ENCODE measurements at places on chromosomes 12 and 14. TPM values are rescaled to one million over a fixed set of nuclear protein-coding genes. Genes with fewer than 3 reads are reported as not detected.

GRCh38 chr12:108572166-108572790 lies 9.9 kb downstream of the ISCU start:
- no peak for DNase-seq

- no peak for DNase-seq
Measured at GRCh38 chr12:66345956-66346355, 43.7 kb downstream of the HELB start.

GRCh38 chr12:102622618-102623017 lies 142.3 kb upstream of the IGF1 start:
- no peak for DNase-seq

- no peak for DNase-seq
Measured at GRCh38 chr14:42927313-42927712, 1320.6 kb downstream of the LRFN5 start.

Gene FLRT2
- total RNA-seq = 55.9 TPM

GRCh38 chr14:101024686-101025085 lies 121.2 kb upstream of the RTL1 start:
- DNase-seq = no peak

Gene RFX4
- not detected for total RNA-seq

DNA sequence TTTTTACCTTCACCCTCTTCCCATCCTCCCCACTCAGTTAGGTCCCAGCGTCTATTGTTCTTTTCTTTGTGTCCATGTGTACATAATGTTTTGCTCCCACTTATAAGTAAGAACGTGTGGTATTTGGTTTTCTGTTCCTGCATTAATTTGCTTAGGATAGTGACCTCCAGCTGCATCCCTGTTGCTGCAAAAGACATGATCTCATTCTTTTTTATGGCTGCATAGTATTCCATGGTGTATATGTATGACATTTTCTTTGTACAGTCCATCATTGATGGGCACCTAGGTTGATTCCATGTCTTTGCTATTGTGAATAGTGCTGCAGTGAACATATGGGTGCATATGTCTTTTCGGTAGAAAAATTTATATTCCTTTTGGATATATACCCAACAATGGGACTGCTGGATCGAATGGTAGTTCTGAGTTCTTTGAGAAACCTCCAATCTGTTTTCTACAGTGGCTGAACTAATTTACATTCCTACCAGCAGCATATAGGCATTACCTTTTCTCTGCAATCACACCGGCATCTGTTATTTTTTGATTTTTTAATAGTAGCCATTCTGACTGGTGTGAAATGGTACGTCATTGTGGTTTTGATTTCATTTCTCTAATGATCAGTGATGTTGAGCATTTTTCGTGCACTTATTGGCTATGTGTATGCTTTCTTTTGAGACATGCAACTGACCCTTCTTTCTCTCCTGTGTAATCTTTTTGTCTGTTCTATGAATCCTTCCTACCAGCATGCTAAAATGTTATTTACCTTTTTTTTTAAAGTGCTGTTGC lies 279.7 kb upstream of the AMIGO2 start:
- no peak for DNase-seq

DNA sequence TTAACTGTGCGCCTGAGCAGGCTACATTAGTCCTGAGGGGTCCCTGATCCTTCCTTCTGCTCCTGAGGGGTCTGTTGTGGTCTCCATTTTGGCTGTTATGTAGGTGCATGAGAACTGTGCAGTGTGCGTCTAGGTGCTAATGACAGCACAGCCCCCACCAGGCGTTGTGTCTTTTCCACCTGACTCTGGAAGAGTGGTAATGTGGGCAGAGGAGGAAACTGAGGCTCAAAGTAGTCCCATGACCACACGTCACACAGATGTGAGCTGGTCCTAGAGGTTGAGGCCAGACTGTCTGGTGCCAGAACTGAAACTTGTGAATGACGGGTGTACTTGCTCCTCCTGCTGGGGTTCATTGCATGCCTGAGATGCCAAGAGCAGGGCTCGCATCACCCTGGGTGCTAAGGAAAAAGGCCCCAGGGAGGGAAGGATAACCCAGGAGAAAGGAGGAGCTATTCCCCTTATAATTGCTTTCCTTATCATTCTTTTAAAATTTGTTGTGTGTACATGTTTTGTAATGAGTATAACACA lies 111.8 kb downstream of the SLC25A47 start:
- DNase-seq = no peak

- DNase-seq = no peak
Measured at GRCh38 chr14:98976271-98976670, 295.7 kb downstream of the BCL11B start.

DNA sequence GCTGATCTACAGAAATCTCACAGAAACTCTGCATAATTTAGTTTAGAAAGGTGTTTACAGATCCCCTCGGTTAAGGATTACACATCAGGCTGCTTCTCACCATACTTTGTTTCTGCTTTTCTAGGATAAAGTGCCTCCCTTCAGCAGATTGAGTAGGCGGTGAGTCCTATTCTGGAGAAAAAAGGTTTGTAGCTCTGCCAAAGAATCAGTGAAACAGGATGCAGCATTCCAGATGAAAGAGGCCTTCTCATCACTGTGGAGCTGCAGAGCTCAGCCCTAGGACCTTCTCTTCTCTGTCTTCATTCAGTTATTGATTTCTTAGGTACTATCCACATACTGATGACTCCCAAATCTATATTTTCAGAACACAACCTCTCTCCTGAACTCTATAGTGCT lies 155.5 kb upstream of the KRR1 start:
- no peak for DNase-seq

GRCh38 chr14:76257111-76257803 lies 105.5 kb downstream of the GPATCH2L start:
- no peak for DNase-seq

Gene HSPB8
- 8.7 TPM for total RNA-seq

DNA sequence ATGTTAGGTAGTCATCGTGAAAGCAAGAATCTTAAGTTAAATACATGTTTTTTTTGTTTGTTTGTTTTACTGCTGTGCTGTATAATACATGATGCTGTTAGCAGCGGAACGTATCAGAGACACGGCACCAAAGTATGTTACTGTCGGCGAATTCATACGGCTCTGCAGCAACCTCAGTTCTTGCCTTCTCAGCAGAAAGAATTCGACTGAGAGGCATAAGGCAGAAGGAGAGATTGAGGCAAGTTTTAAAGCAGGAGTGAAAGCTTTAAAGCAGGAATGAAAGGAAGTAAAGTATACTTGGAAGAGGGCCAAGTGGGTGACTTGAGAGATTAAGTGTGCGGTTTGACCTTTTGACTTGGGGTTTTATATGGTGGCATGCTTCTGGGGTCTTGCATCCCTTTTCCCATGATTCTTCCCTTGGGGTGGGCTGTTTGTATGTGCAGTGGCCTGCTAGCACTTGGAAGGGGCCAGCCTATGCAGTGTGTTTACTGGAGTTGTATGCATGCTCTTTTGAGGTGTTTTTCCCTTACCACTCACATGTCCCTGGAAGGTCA lies 23.7 kb downstream of the LEMD3 start:
- no peak for DNase-seq

Gene SSTR1
- 1.2 TPM for total RNA-seq

Data from pulmonary artery endothelial cell (primary cell).